Mucosa of descending colon (tissue), 3 donors: ENCODE measurements at places on chromosomes 3 and 15.
A peak's percentile ranks its signal among the peaks of the same experiment; 100 is the strongest.

GRCh38 chr15:45704329-45705249, 69.8 kb downstream of the SQOR start:
- peak; percentile 64 for DNase-seq

DNA sequence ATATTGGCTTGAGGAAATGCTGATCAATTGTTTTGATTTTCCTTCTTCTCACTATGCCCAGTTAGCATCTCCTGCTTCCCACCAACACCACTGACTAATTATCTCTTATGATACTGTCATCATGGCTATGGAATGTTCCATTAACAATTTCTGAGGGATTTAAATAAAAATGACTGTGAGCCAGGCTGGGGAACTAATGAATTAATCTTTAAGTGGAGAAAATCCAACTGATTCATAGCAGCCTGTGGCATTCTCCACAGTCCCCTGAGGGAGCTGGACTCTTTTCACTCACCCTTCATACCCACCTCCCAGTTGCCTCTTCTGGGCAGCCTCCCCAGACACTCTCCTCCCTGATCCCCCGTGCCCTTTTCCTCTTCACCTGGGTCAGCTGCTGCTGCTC, 353.6 kb downstream of the CLSTN2 start:
- no peak for DNase-seq

DNA sequence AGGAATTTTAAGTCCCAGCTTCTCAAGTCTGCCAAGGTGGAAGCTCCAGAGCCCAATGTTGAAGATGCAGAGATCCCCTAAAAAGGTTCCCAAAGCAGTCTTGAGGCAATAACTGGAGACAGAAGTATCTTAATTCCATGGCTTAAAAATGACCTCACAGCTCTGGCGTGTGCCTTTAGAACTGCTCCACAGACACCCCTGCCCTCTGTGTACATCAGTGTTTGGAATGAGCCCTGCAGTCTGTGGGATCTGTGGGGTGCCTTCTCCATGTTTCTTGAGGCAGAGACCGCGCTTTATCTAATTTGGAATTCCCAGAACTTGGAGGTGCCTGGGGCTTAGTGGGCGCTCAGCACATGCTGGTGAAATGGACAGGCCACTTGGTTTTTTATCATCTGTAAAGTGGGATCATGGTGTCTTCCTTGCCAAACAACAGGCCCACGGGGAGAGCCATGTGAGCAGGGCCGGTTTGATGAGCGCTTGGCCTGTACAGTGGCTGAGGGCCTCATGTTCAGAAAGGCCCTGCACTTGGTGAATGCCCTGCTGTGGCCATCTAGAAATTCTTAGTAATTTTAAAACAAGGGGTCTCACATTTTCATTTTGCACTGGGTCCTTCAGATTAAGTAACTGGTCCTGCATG, 7.1 kb downstream of the ITGA11 start:
- DNase-seq, result no peak

- DNase-seq, result no peak
These were observed 76.9 kb downstream of the HES1 start for GRCh38 chr3:194212845-194213331.

DNA sequence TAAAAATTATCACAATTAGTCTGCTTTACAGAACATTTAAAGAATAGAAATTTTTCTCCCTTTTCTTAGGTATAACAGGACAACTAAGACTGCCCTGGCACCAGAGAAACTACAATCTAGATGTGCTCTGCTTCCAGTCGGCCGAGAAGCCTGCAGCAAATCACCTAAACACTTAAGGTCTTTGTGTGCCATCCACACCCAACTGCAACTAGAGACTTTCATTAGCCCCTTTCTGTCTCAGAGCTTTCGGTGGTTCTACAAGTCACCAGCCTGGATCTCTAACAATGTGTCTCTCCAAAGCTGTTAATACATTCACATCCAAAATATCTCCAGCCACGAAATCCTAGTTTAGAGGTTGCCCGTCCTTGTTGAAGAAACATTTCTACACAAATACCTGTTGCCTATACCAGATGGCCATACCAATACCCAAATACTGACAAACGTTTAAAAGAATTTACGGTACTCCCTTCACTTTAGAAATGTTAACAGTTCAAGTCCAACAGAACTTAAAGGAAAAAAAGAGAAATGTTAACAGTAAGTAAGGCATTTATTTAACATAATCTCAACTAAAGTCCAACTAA, 6.7 kb downstream of the PRC1 start:
- no peak for DNase-seq

DNA sequence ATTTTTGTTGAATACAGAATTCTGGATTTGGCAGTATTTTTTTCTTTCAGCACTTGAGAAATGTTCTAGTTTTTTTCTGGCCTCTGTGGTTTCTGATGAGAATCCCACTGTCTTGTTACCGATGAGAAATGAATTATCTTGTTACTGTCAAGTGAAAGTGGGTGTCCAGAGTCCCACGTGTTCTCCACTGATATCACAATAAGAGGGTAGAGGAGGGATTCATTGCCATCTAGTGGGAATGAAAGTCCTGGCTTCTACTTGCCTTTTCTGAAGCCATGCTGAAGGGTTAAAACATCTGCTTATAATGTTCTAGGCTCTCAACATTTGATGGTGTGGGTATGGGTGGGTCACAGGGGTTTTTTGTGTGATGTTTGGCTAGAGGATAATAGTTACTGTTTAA, 66.1 kb downstream of the SEC22A start:
- no peak for DNase-seq
